H9 (cell line): ENCODE measurements at places on chromosomes 7 and 10. TPM values are rescaled to one million over a fixed set of nuclear protein-coding genes. Genes with fewer than 3 reads are reported as not detected.

Gene PLCE1
- total RNA-seq: 0.09 and 0.13 TPM in 2 replicates

Gene ADRA2A
- total RNA-seq: 1.4 and 1.5 TPM in 2 replicates

Gene PODXL
- 727 and 732 TPM in 2 replicates for total RNA-seq

Gene LARP4B
- total RNA-seq: 88.9 and 92.8 TPM in 2 replicates

Gene NUTM2E
- 0.11 TPM in 1 of 2 replicates, not detected in the other for total RNA-seq

Gene ANKIB1
- 42.0 and 48.1 TPM in 2 replicates for total RNA-seq

Gene SLC18A2
- total RNA-seq: 3.0 and 4.0 TPM in 2 replicates

Gene EGR2
- total RNA-seq: 2.6 and 3.0 TPM in 2 replicates

Gene NUDT13
- 1.5 and 1.6 TPM in 2 replicates for total RNA-seq
